ENCODE measurements at places on chromosomes 2 and 18. TPM values are rescaled to one million over a fixed set of nuclear protein-coding genes. Genes with fewer than 3 reads are reported as not detected.

CYP27C1 gene
- not detected for total RNA-seq

STK39 gene
- 110 TPM for total RNA-seq

DNA sequence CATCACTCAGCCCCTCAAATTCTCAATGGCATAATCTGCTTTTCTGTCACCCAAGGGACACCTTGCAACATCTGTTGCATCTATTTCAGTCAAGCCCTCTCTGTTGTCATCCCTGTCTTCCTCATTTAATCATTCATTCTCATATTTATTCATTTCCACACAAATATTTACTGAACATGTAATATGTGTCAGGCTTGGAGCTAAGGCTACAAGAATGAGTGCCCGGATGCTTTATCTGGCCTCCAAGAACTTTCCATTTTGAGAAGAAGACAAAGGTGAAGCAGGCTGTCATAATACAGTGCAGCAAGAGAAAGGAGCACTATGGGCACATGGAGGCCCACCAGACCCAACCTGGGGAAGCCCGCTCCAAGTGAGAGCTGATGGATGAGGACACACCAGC lies 15.6 kb downstream of the IL18RAP start:
- DNase-seq = no peak

DNA sequence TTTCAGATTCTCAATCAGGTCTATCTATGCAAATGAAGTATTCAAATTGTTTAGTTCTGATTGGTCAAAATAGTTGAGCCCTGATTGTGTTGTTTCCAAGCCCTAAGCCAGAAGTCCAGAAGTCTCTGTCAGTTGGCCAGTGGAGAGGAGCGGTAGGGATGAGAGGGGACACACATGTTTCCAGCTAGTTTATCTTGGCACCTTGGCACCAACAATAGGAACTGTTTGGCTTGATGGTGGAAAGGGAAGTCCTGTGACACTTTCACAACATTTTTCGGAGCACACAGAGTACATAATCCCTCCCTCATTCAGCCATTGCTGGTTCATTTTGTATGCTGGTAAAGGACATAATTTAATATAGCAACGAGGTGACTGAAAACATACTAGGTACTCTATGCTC lies 1661.6 kb downstream of the SUCLG1 start:
- no peak for DNase-seq

GRCh38 chr2:241885291-241885945 lies 15.9 kb downstream of the RTP5 start:
- DNase-seq = no peak

DNA sequence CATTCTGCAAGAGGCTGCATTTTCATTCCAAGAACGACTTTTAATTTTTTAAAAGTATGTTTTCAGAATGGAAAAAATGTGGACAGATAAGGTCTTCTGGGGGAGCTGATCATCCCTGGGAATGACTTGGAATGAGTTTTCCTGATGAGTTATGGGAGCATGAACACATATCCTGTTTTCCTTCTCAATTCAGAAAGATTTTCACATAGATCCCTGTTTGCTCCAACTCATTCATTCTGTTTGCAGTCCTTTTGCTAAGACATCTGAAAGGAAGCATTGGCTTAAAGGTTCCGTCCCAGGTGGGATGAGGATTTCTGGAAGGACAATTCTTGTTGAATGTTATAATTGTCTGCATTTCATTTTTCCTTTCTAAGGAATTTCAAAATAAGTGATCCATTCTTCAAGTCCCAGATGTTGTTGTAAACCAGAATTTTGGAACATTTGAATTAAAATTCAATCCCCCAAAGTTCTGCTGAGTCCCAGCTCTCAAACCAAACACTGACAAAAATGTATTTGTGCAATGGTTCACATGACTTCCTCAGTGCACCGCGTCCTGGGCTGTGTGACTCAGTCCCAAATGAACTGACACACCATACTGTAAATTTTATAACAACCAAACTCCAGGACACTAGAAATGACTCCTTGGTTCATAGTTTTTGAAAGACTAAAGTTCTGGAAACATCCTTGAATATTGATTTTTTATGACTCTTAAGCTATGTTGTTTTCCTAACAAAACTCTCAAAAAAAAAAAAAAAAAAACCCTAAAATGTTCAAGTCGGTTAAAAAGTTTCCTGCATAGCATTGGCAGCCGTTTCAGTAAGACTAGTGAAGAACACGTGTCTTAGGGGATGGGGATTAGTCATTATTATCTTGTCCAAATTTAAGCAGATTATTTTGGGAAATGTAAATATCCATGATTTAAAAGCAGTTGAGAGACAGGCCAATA lies 281.8 kb upstream of the TCF4 start:
- no peak for DNase-seq

GRCh38 chr2:85237849-85238565 lies 89.8 kb downstream of the TGOLN2 start:
- DNase-seq = no peak

GRCh38 chr2:43070030-43070429 lies 156.4 kb downstream of the ZFP36L2 start:
- peak; percentile 73 for DNase-seq
